ENCODE measurements at places on chromosomes 4 and X.

GRCh38 chr4:2290488-2290887 is 28.6 kb upstream of the MXD4 start:
- H3K27me3 ChIP-seq: no peaks in the 10 kb centered on the region
- no peaks in the 10 kb centered on the region for H3K36me3 ChIP-seq
- no peak for DNase-seq
- no peaks in the 10 kb centered on the region for H3K4me1 ChIP-seq

DNA sequence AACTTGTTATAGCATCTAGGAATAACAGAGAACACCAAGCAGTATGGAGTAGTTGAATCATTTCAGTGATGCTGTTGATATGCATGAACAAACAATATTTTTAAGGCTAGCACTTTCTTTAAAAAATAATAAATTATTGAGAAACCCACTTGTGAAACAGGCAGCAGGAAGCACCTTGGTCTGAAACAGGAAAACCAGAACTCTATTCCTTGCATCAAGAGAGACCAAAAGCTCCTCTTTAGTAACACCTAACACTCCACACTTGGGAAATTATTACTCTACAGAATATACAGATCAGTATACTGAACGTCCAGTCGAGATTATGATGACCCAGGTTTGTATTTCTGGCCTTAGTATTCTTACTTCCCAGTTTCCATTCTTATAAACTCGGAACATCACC is 129.0 kb downstream of the ARAP2 start:
- H3K4me3 ChIP-seq: no peak overlapping the region
- H3K36me3 ChIP-seq: no peaks in the 10 kb centered on the region
- DNase-seq: no peak
- no peaks in the 10 kb centered on the region for H3K4me1 ChIP-seq

GRCh38 chr4:32826169-32826568 is 2106.0 kb downstream of the PCDH7 start:
- H3K4me1 ChIP-seq: no peaks in the 10 kb centered on the region
- no peak for DNase-seq
- H3K4me3 ChIP-seq: no peak overlapping the region
- no peaks in the 10 kb centered on the region for H3K27me3 ChIP-seq
- no peak overlapping the region for H3K27ac ChIP-seq

- H3K36me3 ChIP-seq: no peaks in the 10 kb centered on the region
- DNase-seq: no peak
- no peak overlapping the region for H3K27ac ChIP-seq
- H3K4me1 ChIP-seq: no peaks in the 10 kb centered on the region
- H3K4me3 ChIP-seq: no peak overlapping the region
- H3K27me3 ChIP-seq: no peaks in the 10 kb centered on the region
Measured at GRCh38 chr4:6049985-6050384, 31.8 kb upstream of the C4orf50 start.

- H3K27ac ChIP-seq: no peak overlapping the region
- H3K27me3 ChIP-seq: no peaks in the 10 kb centered on the region
- no peak for DNase-seq
- no peaks in the 10 kb centered on the region for H3K4me1 ChIP-seq
- H3K36me3 ChIP-seq: no peaks in the 10 kb centered on the region
Measured at GRCh38 chr4:139184129-139184528, 7.1 kb upstream of the ELF2 start.

DNA sequence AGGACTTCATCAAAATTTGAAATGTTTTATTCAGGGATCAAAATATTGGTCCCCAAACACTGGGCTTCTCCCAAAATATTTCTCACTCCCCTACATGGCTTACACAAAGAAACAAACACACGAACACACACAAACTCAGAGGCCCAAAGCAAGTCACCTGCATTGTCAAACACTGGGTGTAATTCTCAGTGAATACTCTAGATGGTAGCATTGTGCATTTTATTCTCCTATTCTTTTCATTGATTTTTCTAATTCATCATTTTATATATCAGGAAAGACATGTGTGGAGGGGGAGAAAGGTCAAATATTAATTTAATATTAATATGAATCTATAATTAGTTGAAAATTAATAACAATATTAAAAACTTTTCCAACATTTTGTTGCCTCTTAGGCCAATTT is 72.3 kb upstream of the TNMD start:
- H3K27me3 ChIP-seq: no peaks in the 10 kb centered on the region
- H3K36me3 ChIP-seq: no peaks in the 10 kb centered on the region
- no peaks in the 10 kb centered on the region for H3K4me1 ChIP-seq
- H3K27ac ChIP-seq: no peak overlapping the region
- DNase-seq: no peak

- no peaks in the 10 kb centered on the region for H3K36me3 ChIP-seq
- H3K4me1 ChIP-seq: peaks cover 24% of the 10 kb centered on the region
- no peak overlapping the region for H3K4me3 ChIP-seq
- H3K27ac ChIP-seq: no peak overlapping the region
Measured at GRCh38 chr4:156961196-156962057, 10.2 kb downstream of the PDGFC start.
